ENCODE measurements at places on chromosomes 1 and 21. TPM values are rescaled to one million over a fixed set of nuclear protein-coding genes. Genes with fewer than 3 reads are reported as not detected.

- DNase-seq, result no peak
- no peak overlapping the region for H3K27ac ChIP-seq
- no peaks in the 10 kb centered on the region for H3K36me3 ChIP-seq
- no peak overlapping the region for H3K4me3 ChIP-seq
Observed at GRCh38 chr1:201760516-201760915, 68.4 kb upstream of the IPO9 start.

GRCh38 chr1:114299331-114299975 lies 145.8 kb upstream of the SYT6 start:
- no peak for DNase-seq
- no peak overlapping the region for H3K27ac ChIP-seq
- peaks cover 7% of the 10 kb centered on the region for H3K4me1 ChIP-seq
- no peaks in the 10 kb centered on the region for H3K36me3 ChIP-seq
- H3K4me3 ChIP-seq, result no peak overlapping the region
- H3K27me3 ChIP-seq, result no peaks in the 10 kb centered on the region

GRCh38 chr1:20413136-20413775 lies 72.8 kb downstream of the CAMK2N1 start:
- H3K4me1 ChIP-seq, result no peaks in the 10 kb centered on the region
- no peak overlapping the region for H3K27ac ChIP-seq
- no peaks in the 10 kb centered on the region for H3K27me3 ChIP-seq
- no peak overlapping the region for H3K4me3 ChIP-seq

- H3K4me3 ChIP-seq, result no peak overlapping the region
- no peaks in the 10 kb centered on the region for H3K36me3 ChIP-seq
- no peak for DNase-seq
Observed at GRCh38 chr1:67713057-67713846, 28.3 kb downstream of the GADD45A start.

DNA sequence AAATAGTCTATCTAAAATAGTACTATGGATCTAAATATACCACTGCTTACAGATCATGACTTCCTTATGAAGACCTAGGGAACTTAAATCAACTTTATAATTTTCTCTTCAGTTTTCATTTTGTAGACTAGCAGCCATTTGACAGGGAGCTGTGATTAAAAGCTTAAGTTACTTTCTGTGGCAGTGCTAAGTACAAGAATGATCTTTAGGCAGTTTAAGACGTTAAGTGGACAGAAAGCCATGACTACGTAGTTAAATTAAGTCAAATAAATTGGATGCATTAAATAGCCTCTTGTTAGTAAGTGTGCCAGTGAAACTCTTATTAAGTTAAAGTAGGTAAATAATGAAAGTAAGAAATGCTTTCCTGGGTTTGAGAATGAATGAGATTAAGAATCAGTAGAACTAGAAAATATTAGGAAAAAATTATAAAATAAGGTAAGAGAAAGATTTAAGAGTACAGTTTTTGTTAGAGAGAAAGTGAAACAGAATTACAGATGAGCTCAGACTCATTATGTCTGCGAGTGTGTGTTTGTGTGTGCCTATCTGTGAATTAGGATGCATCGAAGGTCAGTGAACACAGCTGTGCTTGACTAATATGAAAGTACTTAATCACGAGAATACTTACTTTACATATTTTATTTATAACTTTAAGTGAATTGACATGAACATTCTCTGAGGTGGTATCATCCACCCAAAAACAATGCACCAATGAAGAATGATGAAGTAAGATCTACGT lies 336.9 kb downstream of the KCNT2 start:
- H3K4me3 ChIP-seq, result no peak overlapping the region
- DNase-seq, result no peak
- H3K27ac ChIP-seq, result no peak overlapping the region
- no peaks in the 10 kb centered on the region for H3K4me1 ChIP-seq
- H3K36me3 ChIP-seq, result no peaks in the 10 kb centered on the region

DNA sequence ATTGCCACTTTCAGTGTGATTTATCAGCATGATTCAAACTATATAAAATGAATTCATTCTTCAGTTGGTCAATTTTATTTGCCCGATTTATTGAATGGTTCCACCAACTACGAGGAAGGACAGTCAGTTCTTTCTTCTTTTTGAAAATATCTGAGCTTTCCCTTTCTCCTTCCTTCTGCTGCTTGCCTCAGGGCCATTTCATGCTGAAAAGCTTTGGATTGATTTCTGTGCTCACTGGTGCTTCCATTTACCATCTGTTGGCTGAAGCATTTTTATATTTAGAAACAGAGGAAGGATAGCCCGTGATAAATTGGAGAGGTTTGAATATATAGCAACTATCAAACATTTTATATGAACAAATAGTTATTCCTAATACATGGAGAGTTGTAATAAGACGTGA lies 68.9 kb upstream of the ADAMTS5 start:
- H3K36me3 ChIP-seq, result no peaks in the 10 kb centered on the region
- H3K27ac ChIP-seq, result no peak overlapping the region
- no peaks in the 10 kb centered on the region for H3K27me3 ChIP-seq
- no peak overlapping the region for H3K4me3 ChIP-seq
- no peaks in the 10 kb centered on the region for H3K4me1 ChIP-seq

The RNU1-3 gene
- 4,743 TPM for total RNA-seq

The ATAD3C gene
- 0.59 TPM for total RNA-seq

The FAM110D gene
- not detected for total RNA-seq

The CHI3L2 gene
- total RNA-seq, result 11.2 TPM

The WDR64 gene
- total RNA-seq, result 0.13 TPM

Data from T-cell (primary cell).